NCI-H2107 (cell line): ENCODE measurements at places on chromosomes 3 and 15.
A peak's percentile ranks its signal among the peaks of the same experiment; 100 is the strongest.

DNA sequence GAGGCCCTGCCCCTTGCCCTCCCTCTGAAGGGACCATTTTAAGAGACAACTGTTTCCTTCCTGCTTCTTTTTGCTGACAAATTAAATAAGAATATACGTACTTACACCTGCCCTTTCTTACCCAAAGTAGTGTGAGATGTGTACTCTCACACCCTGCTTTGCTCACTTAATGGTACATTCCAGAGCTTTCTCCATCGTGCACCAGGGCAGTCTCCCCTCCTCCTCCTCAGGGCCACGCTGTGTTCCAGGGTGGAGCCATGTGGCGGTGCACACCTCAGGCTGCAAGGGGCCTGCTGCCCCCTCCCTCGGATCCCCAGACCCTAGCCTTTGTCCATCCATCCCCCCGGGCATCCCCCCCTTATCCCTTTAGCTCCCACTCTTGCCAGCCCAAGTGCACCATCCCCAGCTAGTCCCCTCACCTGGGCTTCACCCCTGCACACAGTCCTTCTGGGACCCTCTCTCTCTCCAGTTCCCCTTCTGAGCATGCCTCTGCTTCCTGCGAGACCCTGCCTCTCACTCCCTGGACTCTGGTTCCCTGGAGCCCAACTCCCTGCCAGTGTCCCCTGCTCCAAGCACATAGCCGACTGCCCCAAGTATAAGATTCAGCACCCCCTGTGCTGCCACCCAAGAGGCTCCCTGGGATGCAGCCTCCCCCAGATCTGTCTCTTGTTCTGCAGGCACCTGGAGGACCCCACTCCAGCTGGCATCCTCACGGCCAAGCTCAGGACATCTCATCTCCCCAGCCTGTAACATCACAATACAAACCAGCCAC is 89.5 kb upstream of the IQSEC1 start:
- no peak for DNase-seq

GRCh38 chr15:43867096-43867495 is 40.3 kb downstream of the WDR76 start:
- no peak for DNase-seq

- no peak for DNase-seq
Measured at GRCh38 chr3:187931101-187931500, 185.8 kb upstream of the BCL6 start.

DNA sequence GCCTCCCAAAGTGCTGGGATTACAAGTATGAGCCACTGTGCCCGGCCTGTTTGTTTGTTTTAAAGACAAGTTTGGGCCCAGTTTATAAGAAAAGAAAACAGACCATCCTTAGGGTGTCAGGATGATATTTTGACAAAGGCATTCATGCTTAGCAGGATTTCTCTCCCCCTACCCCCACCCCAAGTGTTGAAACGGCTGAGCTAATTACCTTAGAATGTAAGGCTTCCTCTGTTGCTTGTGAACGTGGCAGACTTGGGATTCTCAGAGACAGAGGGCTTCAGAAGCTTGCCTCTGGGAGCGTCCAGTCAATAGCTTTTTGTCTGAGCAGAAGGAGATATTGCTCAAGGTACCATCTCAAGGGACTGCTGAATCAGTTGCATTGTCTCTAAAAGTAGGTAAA is 24.0 kb downstream of the FLNB start:
- no peak for DNase-seq

DNA sequence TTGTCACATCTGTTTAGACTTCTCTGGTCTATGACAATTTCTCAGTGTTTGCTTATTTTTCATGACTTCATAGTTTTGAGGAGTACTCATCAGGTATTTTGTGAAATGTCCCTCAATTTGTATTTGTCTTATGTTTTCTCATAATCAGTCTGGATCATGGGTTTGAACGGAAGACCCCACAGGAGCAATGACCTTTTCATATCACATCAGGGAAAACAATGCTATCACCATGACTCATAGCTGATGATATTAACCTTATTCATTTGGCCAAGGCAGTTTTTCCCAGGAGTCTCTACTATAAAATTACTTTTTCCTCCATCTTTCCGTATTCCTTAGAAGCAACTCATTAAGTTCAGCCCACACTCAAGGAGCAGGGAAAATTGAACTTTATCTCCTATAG is 32.7 kb downstream of the AADACL2 start:
- no peak for DNase-seq

- DNase-seq: no peak
Measured at GRCh38 chr3:42541079-42541478, 38.6 kb downstream of the VIPR1 start.

DNA sequence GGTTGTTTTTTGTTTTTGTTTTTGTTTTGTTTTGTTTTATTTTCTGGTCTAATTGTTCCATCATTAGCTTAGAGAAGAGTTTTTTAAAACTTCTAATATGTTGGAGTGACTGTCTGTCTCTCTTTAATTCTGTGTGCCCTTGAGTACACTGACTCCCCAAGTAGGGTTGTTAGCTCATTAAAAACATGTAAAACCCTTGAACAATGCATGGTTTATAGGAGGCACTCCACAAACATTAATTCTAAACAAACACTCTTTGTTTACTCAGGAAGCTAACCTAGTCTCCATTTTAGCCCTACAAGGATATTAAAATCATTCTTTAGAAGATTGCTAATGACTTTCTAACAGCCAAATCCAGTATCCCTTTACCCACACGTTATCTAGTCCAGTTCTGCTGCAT is 100.5 kb downstream of the CGGBP1 start:
- DNase-seq: no peak

DNA sequence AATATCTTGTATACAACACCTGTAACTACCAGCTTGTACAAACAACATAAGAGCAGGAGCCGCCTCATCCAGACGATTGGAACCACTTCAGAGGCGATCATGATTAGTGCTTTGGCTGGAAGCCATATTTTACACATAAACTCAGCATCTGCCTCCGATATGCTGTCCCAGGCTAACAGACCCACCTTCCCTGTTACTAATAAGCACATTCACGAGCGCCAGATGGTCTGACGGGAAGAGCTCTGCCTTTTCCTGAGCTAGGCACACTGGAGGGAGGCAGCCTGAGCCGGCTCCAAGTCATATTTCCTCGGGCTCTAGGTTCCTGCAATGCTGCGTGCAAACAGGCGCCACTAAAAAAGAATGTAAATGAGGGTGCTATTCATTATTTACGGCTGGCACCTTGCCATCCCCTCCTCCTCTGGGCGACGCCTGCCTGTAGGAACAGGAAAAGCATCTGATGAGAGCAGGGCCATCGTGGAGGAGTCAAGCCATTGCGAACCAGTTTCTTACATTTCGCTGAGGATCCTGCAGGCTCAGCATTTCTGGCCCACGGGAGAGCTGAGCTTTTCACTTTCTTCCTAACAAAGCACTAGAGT is 98.2 kb downstream of the ANXA2 start:
- peak; percentile 42 for DNase-seq

- DNase-seq: no peak
Measured at GRCh38 chr15:70376031-70376928, 278.6 kb upstream of the TLE3 start.

GRCh38 chr3:184189421-184189820 is 3.4 kb downstream of the ABCF3 start:
- no peak for DNase-seq

GRCh38 chr3:139759470-139759869 is 81.7 kb upstream of the NMNAT3 start:
- no peak for DNase-seq

GRCh38 chr3:59751606-59752005 is 701.8 kb upstream of the CFAP20DC start:
- no peak for DNase-seq

DNA sequence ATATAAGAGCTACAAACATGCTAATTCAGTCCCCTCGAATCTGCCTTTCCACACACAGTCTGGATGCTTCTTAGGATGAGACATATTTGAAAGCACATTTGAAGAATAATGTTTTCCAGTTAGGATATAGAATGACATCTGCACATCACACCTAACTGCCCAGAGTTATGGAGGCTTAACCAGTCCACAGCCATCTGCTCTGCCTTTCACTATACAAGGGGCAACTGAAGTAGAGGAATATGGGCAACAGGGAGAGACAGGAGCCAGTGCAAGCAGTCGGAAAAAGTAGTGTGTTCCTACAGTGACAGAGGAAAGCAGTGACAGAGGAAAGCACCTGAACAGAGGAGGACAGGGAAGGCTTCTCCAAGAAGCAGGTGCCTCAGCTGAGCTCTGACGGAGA is 79.0 kb upstream of the CLDN18 start:
- no peak for DNase-seq

DNA sequence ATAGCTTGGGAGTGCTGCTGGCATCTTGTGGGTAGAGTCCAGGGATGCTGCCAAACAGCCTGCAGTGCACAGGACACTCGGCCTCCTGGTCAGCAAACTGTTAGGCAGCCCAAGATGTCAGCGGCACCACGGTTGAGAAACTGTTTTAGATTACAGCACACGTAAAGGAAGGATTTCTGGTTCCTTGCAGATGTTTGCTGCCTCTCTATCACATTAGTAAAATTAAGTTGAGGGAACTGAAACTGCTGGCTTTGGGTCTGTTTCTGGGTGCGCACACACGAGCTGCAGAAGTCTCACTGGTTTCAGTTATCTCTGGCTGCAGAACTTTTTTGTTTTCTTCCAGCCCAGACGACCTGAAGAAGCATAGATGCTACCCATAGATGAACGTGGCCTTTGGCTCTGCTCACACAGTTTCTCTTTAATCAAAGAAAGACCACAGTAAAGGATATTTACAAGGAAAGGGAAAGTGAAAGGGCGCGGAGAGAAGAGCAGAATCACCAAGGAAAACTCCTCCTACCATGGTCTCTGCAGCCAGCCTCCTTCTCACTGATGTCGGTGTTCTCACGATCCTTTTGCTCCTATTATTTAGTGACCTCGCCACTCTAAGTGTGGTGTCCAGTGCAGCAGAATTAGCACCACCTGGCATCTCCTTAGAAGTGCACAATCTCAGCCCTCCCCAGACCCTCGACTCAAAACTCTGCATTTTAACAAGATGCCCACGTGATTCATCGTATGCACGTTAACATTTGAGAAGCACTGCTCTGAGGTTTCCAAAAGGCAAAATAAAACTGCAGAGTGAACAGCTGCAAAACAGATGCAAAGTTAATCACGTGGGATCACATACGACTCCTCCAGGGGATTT is 50.6 kb upstream of the AKAP13 start:
- no peak for DNase-seq

DNA sequence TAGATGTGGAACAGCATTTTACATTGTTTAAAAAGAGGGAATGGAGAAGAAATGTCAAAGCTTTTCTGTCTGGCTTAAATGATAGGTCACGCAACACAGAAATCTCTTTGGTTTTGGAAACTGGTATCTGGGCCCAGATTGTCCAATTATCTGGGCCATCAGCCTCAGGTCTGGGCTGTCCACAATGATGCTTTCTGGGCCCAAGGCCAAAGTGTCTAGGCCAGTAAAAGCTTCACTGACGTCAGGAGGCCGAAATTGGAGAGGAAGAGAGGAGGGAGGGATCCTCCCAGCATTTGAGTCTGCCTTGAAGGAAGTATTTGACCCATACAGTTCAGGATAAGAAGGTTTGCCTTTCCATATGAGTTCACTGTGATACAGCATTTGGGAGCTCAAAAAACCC is 60.7 kb upstream of the ALDH1A3 start:
- DNase-seq: no peak

- DNase-seq: no peak
Measured at GRCh38 chr3:58621086-58621830, 44.1 kb upstream of the FAM107A start.

DNA sequence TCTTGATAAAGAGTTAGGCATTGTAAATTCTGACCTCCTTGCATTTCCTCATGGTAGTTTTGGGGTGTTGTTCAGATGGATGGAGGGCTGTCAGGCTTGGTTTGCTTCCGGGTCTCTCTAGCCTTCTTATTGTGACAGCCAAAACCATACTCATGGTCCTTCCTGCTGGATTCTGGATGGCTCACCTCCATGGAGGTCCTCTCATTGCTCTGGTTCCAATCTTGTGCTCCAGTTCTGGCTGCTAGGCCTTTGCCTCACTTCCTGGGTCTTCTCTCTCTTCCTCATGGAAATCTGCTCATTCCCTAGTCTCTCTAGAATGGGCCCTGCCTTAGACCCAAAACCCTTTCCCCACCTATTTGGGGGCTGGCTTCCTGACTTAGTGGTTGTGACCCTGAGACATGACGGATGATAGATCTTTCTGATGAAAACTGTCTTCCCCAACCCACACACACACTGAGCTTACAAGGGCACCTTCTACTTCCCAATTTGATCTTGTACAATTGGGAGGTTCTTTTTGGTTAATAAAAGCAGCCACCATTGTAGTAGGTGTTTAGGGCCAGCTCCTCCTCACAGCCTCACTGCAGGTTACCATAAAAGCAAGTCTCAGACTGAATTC is 66.2 kb upstream of the XCR1 start:
- no peak for DNase-seq
